ENCODE measurements at places on chromosomes 7 and 10.
A peak's percentile ranks its signal among the peaks of the same experiment; 100 is the strongest.

DNA sequence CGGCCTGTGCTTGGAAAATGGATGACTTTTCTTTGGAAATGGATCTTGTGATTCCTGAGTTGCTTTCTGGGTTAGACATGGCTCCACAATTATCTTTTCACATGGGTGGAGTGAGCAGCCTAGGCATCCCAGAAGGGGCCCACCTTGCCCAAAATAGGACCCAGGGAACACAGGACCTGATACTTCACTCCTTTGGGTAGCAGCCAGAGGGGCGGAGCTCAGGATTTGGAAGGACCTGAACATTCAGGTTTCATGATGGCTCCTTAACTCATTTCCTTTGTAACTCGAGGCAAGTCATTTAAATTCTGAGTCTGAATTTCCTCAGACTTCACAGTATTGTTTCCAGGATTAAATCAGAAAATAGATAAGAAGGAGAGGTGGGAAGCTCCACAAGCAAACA, 178.3 kb upstream of the ZMIZ1 start:
- no peaks in the 10 kb centered on the region for H3K27me3 ChIP-seq
- no peak for DNase-seq
- H3K4me1 ChIP-seq, result no peaks in the 10 kb centered on the region
- H3K36me3 ChIP-seq, result no peaks in the 10 kb centered on the region

- no peaks in the 10 kb centered on the region for H3K4me1 ChIP-seq
- peaks cover under 1% of the 10 kb centered on the region for H3K27me3 ChIP-seq
- H3K4me3 ChIP-seq, result no peak overlapping the region
- no peaks in the 10 kb centered on the region for H3K36me3 ChIP-seq
- no peak for DNase-seq
These were observed 262.4 kb downstream of the GRID1 start for GRCh38 chr10:86104156-86104555.

GRCh38 chr7:134654104-134654775, 7.6 kb downstream of the BPGM start:
- DNase-seq, result no peak
- H3K27ac ChIP-seq, result no peak overlapping the region
- no peak overlapping the region for H3K4me3 ChIP-seq
- peaks cover 2% of the 10 kb centered on the region for H3K36me3 ChIP-seq
- H3K27me3 ChIP-seq, result no peaks in the 10 kb centered on the region
- no peaks in the 10 kb centered on the region for H3K4me1 ChIP-seq

DNA sequence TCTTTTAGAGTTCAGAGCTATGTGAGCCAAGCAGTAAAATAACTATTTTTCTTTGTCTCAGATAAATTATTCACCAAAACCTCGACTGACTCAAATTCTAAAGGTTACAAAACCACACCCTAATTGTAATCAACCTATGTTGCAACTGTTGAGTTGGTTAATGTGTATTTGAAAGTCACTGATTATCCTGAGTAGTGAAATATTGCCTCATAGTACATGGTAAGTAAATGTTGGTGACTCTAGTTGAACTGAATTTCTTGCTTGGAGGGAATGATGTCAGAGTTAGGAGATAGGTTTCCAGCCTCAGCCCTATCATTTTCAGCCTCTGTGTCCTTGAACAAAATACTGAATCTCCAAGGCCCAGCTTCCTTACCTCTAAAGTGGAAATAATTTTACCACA, 3.0 kb upstream of the CYP2C18 start:
- no peak for DNase-seq
- H3K27ac ChIP-seq, result no peak overlapping the region
- H3K36me3 ChIP-seq, result no peaks in the 10 kb centered on the region
- H3K4me1 ChIP-seq, result no peaks in the 10 kb centered on the region
- no peaks in the 10 kb centered on the region for H3K27me3 ChIP-seq

DNA sequence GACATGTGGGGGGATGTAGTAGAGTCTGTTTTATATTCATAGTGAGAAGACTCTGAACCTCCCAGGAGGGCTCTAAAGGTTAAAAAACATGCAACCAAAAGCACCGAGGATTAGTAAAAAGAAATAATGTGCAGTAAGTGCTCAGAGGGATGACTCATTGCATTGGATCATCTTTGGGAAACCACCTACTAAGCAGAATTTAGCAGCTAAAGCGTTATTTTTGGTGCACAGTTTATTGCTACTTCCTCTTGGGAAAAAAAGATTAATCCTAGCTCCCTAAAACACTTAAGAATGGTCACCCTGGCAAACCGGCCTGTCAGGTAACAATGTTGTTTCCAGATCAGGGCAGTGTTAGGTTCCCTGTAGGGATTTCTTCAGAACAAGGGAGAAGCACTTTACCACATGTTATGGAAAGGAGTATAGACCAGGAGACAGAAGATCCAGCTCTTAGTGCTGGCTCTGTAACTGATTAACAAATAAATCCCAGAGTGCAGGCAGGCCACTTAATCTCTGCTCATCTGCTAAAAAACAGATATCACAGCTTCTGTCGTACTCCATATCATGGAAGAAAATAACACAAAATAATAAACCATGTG, 44.8 kb upstream of the FAM133B start:
- H3K27me3 ChIP-seq, result no peaks in the 10 kb centered on the region
- H3K4me3 ChIP-seq, result no peak overlapping the region
- H3K36me3 ChIP-seq, result no peaks in the 10 kb centered on the region
- peak; percentile 90 for DNase-seq
- peak overlapping the region; percentile 74 for H3K27ac ChIP-seq

GRCh38 chr10:123890226-123890625, 1.4 kb downstream of the CPXM2 start:
- H3K4me3 ChIP-seq, result no peak overlapping the region
- no peaks in the 10 kb centered on the region for H3K4me1 ChIP-seq
- peaks cover 6% of the 10 kb centered on the region for H3K27me3 ChIP-seq
- no peak overlapping the region for H3K27ac ChIP-seq
- no peak for DNase-seq
- H3K36me3 ChIP-seq, result no peaks in the 10 kb centered on the region

DNA sequence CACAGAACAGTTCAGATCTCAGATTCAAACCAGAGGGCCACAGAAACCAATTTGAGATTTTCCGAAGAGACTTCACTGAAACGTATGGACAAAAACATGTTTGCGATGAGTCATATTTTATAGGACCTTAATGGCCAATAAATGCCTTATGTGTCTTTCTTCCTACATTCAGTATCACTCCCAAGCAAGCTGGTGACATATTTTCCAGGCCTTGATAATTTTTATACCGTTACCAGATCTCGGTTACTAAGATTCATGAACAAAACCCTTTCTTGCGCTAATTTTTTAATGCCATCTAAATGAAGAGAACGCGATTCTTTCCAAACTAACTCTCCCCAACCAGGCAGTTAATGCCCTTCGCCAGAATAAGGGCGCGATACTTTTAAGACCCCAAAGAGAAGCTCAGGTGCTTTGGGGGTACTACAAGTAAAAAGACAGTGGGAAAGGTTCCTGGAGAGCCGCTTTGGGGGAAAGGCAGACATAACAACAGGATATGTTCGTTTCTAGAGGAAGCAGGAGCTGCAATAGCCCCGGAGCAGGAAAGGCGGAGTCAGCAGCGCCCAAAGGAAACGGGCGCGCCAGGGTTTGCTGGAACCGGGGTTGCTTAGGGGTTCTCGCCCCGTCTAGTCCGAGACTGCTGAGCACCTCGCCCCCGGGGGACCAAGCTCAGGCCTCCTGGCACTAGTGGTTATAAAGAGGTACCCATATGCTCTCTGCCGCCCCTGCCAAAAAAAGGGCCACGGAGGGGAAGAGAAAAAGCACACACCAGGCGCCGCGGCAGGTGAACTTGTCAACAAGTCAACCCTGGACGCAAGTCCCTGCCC, 884 bp downstream of the ICA1 start:
- peaks cover 7% of the 10 kb centered on the region for H3K36me3 ChIP-seq
- H3K4me1 ChIP-seq, result peaks cover 13% of the 10 kb centered on the region
- peak; percentile 33 for DNase-seq
- H3K27me3 ChIP-seq, result no peaks in the 10 kb centered on the region

GRCh38 chr7:57199252-57199651, 67.0 kb upstream of the ZNF479 start:
- H3K4me1 ChIP-seq, result no peaks in the 10 kb centered on the region
- DNase-seq, result no peak
- no peaks in the 10 kb centered on the region for H3K36me3 ChIP-seq
- H3K4me3 ChIP-seq, result no peak overlapping the region
- H3K27ac ChIP-seq, result no peak overlapping the region

- no peaks in the 10 kb centered on the region for H3K36me3 ChIP-seq
- no peak for DNase-seq
- H3K4me3 ChIP-seq, result no peak overlapping the region
- no peaks in the 10 kb centered on the region for H3K4me1 ChIP-seq
These were observed 211.4 kb upstream of the MDFIC start for GRCh38 chr7:114710499-114710898.

GRCh38 chr7:132292803-132293202, 283.5 kb downstream of the PLXNA4 start:
- H3K27ac ChIP-seq, result no peak overlapping the region
- DNase-seq, result no peak
- no peaks in the 10 kb centered on the region for H3K36me3 ChIP-seq
- no peaks in the 10 kb centered on the region for H3K4me1 ChIP-seq
- no peak overlapping the region for H3K4me3 ChIP-seq

GRCh38 chr10:69119896-69120295, 4.1 kb upstream of the VPS26A start:
- no peak for DNase-seq
- peaks cover 11% of the 10 kb centered on the region for H3K4me1 ChIP-seq
- H3K27me3 ChIP-seq, result no peaks in the 10 kb centered on the region
- H3K4me3 ChIP-seq, result no peak overlapping the region
- no peaks in the 10 kb centered on the region for H3K36me3 ChIP-seq

GRCh38 chr7:135206941-135207391, 4.4 kb downstream of the WDR91 start:
- no peaks in the 10 kb centered on the region for H3K27me3 ChIP-seq
- H3K4me1 ChIP-seq, result peaks cover 45% of the 10 kb centered on the region
- H3K4me3 ChIP-seq, result peak overlapping the region; percentile 32
- peaks cover 16% of the 10 kb centered on the region for H3K36me3 ChIP-seq
- DNase-seq, result peak; percentile 82

- peak overlapping the region; percentile 63 for H3K4me3 ChIP-seq
- H3K36me3 ChIP-seq, result no peaks in the 10 kb centered on the region
These were observed 65.3 kb downstream of the CARD11 start for GRCh38 chr7:2978408-2978807.

DNA sequence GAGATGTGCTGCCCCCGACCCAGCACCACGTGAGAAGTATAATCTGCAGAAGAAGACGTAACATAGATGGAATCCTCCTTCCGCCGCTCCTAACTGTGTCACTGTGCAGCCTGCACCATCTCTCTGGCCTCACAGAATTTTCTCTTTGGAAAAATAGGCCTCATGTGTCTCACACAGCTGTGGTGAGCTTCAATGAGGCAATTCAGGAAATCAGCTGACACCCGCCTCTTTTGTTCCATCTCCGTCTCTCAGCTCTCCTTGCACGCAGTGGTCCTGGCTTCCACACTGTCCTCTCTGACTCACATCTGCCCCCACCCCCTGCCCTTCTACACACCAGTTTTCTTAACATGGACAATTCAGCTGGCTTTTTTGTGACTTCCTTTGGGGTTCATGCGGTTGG, 7.2 kb downstream of the C10orf90 start:
- no peak overlapping the region for H3K27ac ChIP-seq
- no peaks in the 10 kb centered on the region for H3K4me1 ChIP-seq
- peaks cover 20% of the 10 kb centered on the region for H3K27me3 ChIP-seq
- H3K36me3 ChIP-seq, result no peaks in the 10 kb centered on the region
- no peak for DNase-seq

DNA sequence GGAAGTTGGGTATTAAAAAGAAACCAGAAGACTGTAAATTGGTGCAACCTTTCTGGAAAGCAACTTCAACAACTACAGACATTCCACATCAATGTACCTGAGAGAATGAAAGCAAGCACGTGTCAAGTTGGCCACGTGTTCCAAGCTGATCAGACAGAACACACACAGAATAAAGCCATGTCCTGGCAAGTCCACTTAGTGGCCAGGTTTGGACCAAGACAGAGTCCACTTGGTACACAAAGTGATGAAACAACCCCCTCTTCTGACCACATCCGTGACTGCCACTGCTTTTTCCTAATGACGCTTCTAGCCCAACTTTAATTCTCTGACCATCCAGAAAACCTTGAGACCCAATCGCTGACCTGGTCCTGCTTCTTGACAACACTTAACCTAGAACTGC, 109.4 kb downstream of the ABLIM1 start:
- no peak overlapping the region for H3K4me3 ChIP-seq
- H3K27ac ChIP-seq, result no peak overlapping the region
- H3K4me1 ChIP-seq, result peaks cover 6% of the 10 kb centered on the region
- H3K36me3 ChIP-seq, result no peaks in the 10 kb centered on the region
- DNase-seq, result no peak

GRCh38 chr7:48168159-48168558, 3.1 kb upstream of the ABCA13 start:
- H3K27ac ChIP-seq, result no peak overlapping the region
- H3K4me3 ChIP-seq, result no peak overlapping the region
- H3K4me1 ChIP-seq, result peaks cover 17% of the 10 kb centered on the region

- H3K4me3 ChIP-seq, result no peak overlapping the region
- no peak overlapping the region for H3K27ac ChIP-seq
- DNase-seq, result no peak
- no peaks in the 10 kb centered on the region for H3K36me3 ChIP-seq
These were observed 462.2 kb downstream of the AUTS2 start for GRCh38 chr7:70060298-70061068.

DNA sequence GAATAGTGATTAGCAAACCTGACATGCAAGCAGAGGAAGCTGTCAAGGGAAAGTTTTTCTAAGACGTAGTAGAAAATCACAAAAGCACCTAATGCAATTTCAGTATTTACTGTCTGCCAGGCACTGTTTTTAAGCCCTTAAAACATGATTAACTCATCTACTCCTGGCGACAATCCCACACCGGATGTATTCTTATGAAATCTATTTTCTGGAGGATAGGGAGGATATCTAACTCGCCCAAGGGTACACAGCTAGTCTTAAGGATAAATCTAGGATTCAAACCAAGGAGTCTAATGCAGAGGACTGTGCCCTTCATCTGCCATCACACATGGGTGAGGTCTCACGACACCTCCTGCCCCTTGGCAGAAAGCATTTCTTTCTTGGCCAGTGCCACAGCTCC, 47.8 kb upstream of the FIGNL1 start:
- no peaks in the 10 kb centered on the region for H3K27me3 ChIP-seq
- peaks cover 10% of the 10 kb centered on the region for H3K4me1 ChIP-seq
- H3K36me3 ChIP-seq, result no peaks in the 10 kb centered on the region
- no peak overlapping the region for H3K27ac ChIP-seq
- no peak for DNase-seq

DNA sequence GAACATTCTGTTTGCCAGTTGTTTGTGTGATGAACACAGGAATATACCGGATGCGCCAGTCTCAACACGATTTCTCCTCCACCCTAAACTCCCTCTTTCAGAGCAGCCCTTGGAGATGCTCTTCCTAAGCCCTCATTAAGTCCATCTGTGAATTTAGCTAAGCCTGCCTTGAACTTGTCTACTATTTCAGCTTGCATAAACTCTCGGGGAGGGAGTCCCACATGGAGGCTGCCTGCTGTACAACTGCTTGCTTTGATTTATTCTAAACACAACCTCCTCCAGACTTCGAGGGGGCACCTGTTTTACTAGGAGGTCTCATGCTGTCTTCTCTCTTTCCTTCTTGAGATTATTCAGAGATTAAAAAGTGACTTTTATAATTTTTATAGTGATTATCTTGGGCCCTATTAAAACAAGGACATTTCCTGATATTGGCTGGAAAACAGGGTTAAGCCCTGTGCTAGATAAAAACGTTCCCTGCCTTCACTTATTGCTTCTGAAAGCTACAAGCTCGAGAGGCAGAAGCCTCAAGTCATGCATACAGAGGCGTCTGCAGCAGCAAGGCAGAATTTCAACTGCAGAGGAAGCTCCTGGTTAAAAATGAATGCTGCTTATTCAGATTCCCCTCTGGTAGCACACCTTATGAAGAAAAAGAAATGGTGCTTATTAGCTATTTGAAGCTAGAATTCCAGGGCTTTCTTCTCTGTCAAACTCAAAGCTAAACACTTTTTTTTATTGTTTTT, 174.3 kb downstream of the FANK1 start:
- no peaks in the 10 kb centered on the region for H3K4me1 ChIP-seq
- no peak overlapping the region for H3K4me3 ChIP-seq
- H3K36me3 ChIP-seq, result no peaks in the 10 kb centered on the region
- DNase-seq, result no peak
- H3K27ac ChIP-seq, result no peak overlapping the region
